Activated T-helper 1 cell treated with Interleukin-2 at 50 U/mL for 16 hours (primary cell): ENCODE measurements at places on chromosomes 12 and 14.
A peak's percentile ranks its signal among the peaks of the same experiment; 100 is the strongest.

DNA sequence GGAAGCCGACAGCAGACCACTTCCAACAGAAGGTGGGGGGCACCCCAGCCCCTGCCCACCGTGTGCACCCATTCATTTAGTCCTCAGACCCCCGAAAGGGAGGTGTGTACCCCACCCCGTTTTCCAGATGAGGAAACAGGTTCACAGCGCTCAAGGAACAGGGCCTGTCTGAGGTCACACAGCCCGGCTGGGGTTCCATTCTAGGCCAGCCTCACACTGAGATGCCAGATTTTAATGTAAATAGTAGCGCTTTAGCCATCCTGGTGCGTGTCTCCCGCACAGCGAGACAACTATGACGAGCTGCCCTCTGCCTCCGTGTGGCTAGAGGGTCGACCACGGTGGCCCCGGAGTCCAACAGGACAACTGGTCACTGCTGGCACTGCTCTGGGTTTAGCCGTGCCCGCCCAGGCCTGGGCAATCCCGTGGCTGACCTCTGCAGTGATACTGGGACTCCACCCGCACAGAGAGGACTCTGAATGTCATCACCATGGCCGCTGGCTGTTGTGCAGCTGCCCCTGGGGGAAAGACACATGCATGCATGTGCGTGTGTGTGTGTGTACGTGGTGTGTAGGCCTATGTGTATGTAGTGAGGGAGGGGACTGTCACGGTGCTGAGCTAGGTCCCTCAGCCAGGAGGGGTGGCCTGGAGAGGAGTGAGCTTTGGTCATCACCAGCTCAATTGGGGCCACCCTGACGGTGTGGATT, 31.6 kb downstream of the BEGAIN start:
- DNase-seq: no peak

- no peak for DNase-seq
These were observed 349.5 kb upstream of the RGS6 start for GRCh38 chr14:71582705-71583104.

DNA sequence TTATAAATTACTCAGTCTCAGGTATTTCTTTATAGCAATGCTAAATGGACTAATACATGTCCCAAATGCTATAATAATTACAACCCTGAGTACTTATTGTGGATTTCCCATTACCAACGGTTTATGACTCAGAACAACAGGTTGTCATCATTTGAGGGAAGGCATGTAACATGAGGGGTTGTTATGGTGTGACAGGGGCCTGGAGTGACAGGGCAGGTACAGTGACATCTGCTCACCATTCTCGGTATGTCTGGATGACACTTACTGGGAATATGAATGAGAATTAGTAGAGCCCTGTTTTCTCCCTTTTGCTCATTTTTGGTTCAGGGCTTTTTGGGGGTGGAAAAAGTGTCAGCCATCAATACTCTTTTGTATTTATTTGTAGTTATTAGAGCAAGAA, 36.2 kb upstream of the FERMT2 start:
- no peak for DNase-seq

DNA sequence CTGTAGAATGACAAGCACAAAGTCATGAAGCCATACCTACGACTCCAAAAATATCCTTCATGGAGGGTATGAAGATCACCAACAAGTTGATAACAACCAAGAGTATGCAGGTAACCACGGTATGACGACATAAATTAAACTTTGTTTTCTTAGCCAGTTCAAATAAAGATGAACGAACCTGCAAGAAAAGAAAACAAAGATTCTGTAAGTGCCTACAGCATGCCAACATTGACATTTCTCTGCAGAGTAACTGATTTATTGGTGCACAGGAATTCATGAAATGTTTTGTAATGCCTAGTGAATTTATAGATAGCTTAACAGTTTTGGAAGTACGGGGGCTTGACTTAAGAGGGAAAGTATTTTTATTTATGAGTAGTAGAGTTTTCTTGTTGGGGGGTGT, 71.0 kb downstream of the SLC38A1 start:
- no peak for DNase-seq

DNA sequence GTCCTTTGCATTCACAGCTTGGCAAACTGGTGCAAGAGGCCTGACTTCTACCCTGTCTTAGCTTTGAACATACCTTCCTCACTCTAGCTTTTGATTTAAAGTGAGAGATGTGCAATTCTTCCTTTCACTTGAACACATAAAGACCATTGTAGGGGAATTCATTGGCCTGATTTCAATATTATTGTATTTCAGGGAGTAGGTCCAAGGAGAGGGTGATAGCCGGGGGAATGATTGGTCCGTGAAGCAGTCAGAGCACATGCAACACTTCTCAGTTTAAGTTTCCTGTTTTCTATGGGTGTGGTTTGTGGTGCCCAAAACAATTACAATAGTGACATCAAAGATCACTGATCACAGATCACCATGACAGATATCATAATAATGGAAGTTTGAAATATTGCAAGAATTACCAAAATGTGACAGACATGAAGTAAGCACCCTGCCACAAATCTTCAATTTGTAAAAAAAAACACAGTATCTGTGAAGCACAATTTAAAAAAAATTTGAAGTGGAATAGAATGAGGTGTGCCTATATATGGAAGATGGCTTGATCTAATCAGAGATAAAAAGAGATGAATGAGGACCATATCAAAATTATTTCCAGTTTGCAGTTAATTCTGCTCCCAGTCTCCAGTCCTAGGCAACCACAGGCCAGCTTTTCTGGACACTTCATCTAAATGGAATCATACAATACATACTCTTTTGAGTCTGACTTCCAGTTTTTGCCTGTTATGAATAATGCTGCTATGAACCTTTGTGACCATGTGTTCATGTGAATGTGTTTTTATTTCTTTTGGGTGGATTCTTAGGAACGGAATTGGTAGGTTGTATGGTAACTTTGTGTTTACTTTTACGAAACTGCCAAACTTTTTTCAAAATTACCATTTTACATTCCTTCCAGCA, 23.2 kb downstream of the BORCS5 start:
- no peak for DNase-seq

DNA sequence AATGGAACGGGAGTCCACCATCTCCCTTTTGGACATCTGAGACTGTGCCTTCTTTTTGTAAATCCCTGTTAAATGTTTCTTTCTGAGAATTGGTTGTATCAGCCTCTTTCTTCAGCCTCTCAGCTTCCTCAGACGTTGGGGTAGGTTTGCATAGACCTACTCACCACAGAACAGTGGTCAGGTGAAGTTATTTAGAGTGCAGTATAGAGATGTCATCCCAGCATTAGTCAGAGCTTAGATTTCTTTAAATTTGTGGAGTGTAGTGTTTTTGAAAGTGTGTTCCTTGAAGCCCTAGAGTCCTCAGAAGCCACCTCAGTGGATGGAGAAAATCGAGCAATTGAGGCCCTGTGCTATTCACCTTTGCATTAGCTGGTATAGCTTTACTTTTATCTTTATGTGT, 8.9 kb upstream of the EEA1 start:
- no peak for DNase-seq

- no peak for DNase-seq
These were observed 92.5 kb downstream of the FBXL14 start for GRCh38 chr12:1501695-1502378.

DNA sequence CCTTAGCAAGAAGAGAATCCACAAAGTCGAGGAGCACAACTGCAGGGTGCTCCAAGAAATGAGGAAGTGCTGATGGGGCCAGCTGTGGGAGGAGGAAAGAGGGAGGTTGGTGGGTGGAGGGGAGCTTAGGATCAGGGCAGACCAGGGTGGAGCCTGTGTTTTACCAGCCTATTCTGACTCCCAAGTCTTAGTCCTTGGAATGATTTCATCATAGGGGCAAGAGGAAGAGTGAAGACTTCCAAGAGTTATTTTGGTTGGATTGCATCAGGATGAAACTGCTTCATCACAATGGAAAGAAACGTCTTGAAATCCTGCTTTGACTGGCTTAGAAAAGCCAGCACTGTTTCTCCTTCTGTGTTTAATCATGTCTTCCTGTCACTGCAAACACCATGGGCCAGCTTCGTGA, 194.0 kb downstream of the DPF3 start:
- DNase-seq: no peak

- no peak for DNase-seq
These were observed 114.8 kb upstream of the FGD4 start for GRCh38 chr12:32284561-32284960.

GRCh38 chr12:124273630-124274029, 21.3 kb upstream of the RFLNA start:
- no peak for DNase-seq

DNA sequence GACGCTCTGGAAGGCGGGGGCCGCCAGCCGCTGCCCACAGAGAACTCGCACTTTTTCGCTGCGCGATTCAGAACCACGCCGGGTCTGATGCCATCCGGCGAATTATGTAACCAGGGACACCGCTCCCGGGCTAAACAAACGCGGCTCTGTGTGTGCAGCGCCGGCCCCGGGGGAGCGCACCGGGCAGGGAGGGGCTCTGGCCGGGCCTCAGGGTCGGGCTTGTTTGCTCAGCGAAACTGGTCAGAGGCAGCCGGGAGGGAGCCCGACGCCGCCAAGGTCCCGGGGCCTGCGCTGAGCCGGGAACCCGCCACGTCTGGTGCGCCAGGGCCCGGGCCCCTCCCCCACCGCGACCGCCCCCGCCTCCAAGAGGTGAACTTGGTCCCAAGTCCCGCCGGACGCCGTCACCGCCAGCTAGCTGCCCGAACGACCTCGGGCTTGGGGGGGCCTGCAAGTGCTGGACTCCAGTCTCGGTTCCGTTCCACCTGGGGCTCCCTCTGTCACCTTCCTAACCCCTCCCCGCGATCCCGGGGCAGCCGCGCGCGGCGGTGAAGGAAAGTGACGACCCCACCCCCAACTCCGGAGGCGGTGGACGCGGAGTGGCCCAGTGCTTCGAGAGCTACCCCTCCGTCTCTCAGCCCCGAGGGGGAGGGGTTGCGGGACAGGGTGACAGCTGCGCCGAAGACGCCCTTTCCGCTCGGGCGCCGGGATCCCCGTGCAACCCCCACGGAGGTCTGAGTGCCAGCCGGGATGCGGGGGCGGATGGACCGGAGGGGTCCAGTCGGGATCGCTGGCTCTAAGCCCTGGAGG, 848 bp downstream of the CTDSP2 start:
- peak; percentile 43 for DNase-seq

GRCh38 chr14:53748691-53749090, 207.9 kb downstream of the BMP4 start:
- no peak for DNase-seq

DNA sequence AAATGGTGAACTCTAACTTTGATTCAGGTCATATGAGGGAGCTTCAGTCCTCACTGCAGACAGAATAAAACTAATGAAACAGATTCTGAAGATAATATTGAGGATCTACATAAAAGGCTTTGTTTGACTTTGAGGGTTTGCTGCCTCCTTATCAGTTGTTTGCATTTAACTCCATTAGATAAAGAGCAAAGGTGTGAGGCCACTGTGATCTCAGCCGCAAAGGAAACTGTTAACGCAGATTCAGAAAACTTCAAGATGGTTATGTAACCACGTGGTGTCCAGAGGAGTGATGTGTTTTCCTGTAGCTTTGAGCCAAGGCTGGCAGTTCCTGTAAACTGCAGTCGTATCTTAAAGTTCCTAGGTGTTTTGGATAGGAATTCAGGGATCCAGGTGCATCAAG, 67.8 kb downstream of the METTL25 start:
- no peak for DNase-seq

- no peak for DNase-seq
These were observed 601 bp downstream of the COX14 start for GRCh38 chr12:50112456-50113218.

DNA sequence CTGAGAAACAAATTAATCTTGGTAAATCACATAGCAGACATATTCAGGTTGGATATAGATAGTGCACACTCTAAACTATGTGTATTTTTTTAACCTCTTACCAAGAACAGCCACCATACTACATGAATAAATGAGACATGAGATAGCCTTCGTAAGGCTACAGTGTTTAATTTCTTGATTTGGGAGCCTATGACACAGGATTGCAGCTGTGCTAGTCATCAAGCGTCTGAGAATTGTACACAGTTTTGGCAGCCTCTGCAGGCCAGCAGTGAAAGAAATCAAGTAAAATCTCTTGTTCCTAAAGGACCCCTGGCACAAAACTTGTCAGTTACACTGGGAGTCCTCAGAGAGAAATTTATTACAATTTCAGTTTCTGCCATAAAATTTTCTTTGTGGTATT, 236.1 kb downstream of the C12orf50 start:
- DNase-seq: no peak

- no peak for DNase-seq
These were observed 8.5 kb upstream of the CFL2 start for GRCh38 chr14:34722723-34723545.

DNA sequence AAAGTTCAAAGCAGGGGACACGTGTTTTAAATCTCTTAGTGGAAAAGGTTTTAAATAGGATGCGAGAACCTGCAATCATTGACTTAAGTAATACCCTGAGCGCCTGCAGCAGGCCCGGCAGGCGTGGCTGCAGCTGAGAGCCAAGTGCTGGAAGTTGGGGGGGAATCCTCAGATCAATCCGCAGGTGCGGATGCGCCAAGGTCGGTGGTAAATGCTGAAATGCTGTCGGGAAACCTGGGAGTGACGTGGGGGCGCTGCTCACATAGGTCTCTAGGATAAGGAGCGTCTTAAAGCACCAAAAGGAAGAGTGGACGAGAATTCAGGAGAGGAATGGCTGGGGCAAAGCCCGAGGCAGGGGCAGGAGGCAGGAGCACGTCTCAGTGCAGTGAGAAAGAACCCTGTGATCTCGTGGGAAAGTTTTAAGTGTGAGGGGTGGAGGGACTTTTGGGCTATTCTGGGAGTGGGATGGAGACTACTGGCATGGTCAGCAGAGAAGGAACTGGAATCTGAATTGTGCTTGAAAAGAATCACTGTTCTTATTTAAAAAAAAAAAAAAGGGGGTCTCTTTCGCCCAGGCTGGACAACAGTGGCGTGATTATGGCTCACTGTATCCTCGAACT, 883 bp upstream of the CDCA4 start:
- DNase-seq: no peak

DNA sequence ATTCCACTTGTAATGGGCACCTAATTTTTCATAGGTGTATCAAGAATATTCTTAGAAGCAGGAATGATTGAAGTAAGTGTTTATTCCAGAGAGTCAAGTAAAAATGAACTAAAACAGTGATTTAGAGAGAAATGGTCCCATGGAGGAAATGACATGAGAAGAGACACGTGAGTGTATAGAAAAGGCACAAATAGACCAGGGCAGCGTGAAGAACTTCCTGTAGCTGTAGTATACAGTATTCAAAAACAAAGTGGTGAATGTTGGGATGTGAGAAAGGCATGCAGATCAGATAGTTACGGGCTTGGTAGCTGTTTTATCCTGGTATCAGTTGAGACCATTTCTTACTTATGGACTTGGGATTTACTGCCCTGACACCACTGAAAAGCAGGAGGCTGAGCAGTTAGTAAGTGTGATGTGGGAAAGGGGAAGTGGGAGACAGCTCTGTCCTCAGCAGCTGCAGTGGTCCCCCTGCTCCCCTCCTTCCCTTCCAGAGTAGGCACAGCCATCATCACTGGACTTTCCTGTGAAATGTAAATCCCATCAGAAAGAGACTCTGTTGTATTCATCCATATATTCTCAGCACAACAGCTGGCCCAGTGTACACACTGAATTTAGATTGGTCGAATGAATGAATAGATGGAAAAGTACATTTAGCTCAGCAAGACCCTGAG, 16.8 kb upstream of the TESPA1 start:
- DNase-seq: no peak
